Activated effector memory CD4-positive, alpha-beta T cell treated with anti-CD3 and anti-CD28 coated beads, Interleukin-2, amount 50 U/mL, for 16 hours (primary cell): ENCODE measurements at places on chromosomes 1 and 21.

DNA sequence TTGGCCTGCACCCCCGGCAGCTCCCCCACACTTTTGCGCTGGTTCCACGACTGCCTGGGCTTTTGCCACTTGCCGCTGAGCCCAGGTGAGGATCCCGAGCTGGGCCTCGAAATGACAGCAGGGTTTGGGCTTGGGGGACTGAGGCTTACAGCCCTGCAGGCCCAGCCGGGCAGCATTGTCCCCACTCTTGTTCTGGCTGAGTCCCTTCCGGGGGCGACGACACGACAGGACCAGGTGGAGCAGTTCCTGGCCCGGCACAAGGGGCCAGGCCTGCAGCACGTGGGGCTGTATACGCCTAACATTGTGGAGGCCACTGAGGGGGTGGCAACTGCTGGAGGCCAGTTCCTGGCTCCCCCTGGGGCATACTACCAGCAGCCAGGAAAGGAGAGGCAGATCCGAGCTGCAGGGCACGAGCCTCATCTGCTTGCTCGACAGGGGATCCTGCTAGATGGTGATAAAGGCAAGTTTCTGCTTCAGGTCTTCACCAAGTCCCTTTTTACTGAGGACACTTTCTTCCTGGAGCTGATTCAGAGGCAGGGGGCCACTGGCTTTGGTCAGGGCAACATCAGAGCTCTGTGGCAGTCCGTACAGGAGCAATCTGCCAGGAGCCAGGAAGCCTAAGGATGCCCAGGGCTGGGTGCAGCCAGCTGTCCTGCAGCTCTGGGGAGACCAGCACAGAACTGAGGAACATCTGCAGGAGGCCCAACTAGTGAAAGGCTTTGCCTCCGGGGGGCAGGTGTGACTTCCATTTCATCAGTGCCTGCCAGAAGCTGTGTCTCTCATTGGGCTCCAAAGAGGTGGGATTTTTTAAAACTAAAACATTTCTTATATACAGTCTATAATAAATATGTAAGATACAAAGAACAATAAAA, 1.2 kb downstream of the HPDL start:
- no peak for DNase-seq

GRCh38 chr1:30777060-30777903, 19.7 kb upstream of the LAPTM5 start:
- DNase-seq, result no peak

DNA sequence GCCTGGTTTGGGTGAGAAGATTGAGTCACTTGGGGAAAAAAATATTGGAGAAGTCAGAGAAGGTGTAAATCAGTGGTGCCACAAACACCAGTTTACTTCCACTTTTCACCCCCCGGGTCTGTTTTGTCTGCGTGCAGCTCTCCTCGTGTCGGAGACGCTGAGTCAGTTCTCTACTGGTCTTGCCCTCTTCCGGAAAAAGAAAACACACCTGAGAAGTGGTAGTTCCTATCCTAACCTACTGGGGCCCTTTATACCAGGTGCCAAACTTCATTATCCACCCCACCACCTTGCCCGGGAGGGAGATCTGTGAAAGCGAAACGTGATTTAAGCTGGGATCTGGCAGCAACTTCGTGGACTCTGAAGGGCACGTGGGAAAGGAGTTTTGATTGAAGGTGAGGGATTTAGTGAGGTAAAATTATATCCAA, 855 bp upstream of the IVNS1ABP start:
- peak; percentile 89 for DNase-seq

GRCh38 chr21:42235593-42235992, 16.7 kb downstream of the ABCG1 start:
- no peak for DNase-seq

GRCh38 chr1:2474933-2475371, 1.1 kb upstream of the PLCH2 start:
- no peak for DNase-seq

- DNase-seq, result no peak
These were observed 35.7 kb upstream of the MTR start for GRCh38 chr1:236759252-236759859.

DNA sequence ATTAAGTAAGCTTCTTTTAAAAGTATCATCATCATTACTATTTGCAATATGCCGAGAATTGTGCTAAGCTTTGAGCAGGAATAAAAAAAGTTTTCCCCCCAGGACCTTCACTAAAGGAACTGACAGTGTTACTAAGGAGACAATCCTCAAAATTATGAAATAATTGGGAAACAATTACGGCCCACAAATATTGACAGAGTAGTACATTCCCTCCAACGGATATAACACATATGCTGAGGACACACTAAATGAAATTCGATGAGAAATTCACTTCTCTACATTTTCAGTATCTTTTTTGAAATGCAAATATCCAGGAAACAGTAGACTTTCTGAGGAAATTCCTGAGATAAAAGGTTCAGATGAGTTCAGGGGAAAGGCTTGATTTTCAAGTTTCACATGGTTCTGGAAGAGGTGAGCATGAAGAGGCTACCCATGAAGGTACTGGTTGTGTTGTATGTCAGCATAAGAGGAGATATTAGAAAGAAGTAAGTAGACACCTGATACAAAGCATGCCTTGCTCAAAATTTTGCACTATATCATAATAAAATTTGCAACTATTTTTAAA, 171.2 kb upstream of the NR5A2 start:
- no peak for DNase-seq
